ENCODE measurements at places on chromosomes 1 and 21. TPM values are rescaled to one million over a fixed set of nuclear protein-coding genes. Genes with fewer than 3 reads are reported as not detected.

The KRTAP7-1 gene
- total RNA-seq: not detected

The LINGO4 gene
- not detected for total RNA-seq

The PDXK gene
- 31.4 TPM for total RNA-seq

The CTSE gene
- not detected for total RNA-seq

GRCh38 chr21:33825915-33826314, 89.7 kb downstream of the ATP5PO start:
- DNase-seq: no peak

DNA sequence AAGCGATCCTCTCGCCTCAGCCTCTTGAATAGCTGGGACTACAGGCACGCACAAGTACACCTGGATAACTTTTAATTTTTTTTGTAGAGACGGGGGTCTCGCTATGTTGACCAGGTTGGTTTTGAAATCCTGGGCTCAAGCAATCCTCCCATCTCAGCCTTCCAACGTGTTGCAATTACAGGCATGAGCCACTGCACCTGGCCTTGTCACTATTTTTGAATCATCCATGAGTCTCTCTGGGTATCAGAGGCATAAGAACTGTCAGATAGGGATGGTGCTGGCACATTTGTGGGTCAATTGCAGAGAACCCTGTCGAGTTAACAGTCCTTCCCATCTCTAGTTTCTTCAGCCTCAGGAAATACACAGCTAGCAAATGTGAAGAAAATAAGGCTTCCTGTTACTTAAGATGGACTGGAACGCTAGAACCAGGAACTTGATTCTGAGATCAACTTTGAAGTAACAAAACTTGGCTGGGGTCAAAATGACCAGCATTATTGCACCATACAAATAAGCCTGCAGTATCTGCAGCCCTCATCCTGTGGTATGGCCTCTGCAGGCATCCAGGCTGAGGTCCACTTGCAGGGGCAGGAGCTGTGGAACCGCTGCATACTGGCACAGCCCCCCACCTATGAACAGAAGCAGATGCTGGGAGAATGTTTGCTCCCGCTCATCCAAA, 124.3 kb upstream of the GADD45A start:
- DNase-seq: no peak

DNA sequence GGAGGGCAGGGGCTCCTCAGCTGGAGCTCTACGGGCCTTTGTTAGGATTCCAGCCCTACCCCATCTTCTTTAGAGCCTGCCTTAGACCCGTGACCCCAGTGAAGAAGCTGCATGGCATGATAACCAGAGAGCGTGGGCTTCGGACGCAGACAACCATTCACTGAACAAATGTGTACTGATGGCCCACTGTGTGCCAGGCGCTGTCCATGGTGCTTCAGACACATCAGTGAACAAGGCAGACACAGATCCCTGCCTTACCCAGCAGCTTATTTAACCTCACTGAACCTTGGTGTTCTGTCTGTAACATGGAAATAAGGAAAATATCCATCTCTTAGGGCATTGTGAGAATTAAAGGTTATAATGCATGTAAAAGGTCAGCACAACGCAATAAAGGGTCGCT, 9.5 kb downstream of the CHIT1 start:
- DNase-seq: no peak

GRCh38 chr1:39106801-39107327, 80.7 kb downstream of the NDUFS5 start:
- DNase-seq: no peak

GRCh38 chr1:10598389-10598702, 123.6 kb downstream of the PEX14 start:
- DNase-seq: no peak
